Gastroesophageal sphincter (tissue), 4 donors: ENCODE measurements at places on chromosomes 2 and 18.

DNA sequence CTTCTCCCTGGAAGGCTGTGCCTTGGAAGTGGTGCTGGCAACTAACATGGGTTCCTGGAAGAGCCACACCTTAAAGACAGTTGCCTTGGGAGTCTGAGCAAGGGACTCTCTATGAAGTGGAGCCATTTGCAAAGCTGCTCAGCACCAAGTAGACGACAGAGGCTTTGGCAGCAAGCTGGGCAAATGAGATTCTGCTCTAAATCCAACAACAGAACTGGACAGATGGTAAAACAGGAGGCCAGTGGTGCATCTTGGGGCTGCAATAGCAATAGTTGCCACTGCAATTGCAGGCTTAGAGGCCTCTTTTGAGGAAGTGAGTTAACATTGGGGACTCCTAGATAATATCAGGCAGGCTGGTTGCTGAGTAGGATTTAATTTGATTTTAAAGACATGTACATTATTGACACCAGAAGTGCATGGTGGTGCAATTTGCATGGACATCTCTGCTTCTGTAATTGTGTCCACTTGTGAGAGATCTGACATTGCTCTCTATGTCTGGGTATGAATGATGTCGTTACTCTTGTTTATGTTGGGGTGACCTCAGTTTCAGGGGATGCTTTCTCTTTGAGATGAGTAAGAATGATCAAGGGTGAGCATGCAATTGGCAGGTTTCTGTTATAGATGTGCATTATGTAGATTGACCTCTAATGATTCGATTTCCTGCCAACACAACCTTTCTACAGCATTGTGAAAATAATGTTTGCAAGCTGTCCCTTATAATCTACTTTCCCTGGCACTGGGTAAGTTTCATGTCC is 568.3 kb upstream of the MEX3C start:
- ATAC-seq: no peak

GRCh38 chr2:38371235-38371634 is 5.8 kb downstream of the ATL2 start:
- no peak for ATAC-seq

DNA sequence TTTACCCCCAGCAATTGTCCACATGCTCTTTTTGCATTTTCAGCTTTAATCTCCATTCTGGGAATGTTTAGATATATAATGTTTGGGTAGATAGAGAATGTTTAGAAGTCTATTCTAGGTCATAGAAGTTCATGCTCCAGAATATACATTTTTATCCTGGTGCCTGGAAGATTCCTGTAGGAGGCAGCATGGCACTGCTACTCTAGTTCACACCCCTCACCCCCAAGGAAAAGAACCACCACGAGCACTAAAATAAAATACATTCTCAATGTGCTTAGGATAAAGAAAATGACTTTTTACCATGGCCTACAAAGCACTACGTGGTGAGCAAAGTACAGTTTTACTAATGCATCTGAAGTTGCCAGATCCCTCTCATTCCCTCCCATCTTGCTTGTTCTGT is 53.8 kb downstream of the MYO1B start:
- no peak for ATAC-seq

DNA sequence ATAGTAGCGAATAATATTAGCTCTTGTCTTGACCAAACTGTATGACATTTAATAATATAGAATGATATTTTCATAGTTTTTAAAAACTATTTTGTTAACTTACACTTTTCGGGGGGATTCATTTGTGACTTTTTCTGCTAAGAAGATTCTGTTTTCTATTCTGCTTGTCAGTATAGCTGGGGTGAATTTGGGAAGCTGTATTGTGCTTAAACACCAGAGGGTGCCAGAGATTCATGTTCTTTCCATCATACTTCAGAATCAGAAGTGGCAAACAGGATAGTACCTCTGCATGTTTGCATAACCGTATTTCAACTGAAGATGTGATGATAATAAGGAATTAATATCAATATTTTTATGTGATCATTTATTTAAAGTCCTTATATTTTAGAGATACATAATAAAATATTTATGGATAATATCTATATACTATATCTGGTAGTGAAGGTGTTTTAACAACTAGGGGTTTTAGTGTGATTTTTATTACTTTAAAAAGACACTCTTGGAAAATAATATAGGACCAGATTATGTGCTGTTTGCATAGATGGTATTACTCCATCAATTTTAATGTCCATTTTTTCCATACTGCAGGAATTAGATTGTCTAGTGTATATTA is 81.0 kb downstream of the TAF4B start:
- no peak for ATAC-seq

GRCh38 chr2:18814387-18814786 is 225.0 kb upstream of the NT5C1B start:
- no peak for ATAC-seq
